Sciatic nerve (tissue), 2 donors: ENCODE measurements at places on chromosomes 3 and 15.
A peak's percentile ranks its signal among the peaks of the same experiment; 100 is the strongest.

- no peak for DNase-seq
Observed at GRCh38 chr15:86162172-86162591, 82.5 kb downstream of the AGBL1 start.

DNA sequence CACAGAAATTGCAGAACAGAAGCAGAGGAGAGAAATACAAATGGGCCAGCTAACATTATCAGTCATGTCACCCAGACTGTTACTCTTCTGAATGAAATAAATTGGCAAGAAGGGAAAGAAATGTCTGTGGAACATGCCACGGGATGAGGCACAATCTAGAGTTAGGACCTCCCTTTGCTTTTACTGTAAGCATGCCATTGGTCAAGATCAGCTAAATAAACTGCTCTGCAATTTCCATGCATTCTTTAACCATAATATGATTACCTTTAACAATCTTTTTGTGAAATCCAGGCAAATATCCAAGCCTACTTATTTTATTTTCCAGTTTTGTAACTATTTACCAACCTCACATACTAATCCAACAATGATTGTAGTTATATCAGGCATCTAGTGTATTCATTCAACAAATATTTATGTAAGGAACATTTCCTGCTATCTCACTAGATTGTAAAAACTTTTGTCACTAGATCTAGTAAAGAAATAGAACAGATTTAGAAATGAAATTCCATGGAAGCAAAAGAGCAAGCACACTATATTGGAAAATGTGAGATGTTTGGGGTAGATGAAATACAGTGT lies 383.4 kb downstream of the MECOM start:
- DNase-seq = no peak

DNA sequence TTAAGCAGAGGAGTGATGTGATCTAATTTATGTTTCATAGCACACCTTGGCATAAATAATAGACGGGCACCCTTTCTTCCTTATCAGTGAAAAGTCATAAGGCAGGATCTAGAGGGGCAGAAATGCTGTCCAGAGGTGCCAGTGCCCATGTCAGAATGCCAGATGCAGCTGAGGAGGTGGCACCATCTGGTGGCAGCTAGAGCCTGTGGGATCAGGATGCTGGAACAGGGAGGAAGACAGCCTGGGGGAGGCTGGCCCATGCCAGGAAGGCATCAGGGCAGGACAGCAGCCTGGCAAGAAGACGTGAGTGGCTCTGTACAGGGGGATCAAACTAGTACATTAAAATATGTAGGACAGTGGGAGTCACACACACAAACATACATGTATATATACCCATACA lies 16.5 kb downstream of the MYH15 start:
- DNase-seq = no peak

DNA sequence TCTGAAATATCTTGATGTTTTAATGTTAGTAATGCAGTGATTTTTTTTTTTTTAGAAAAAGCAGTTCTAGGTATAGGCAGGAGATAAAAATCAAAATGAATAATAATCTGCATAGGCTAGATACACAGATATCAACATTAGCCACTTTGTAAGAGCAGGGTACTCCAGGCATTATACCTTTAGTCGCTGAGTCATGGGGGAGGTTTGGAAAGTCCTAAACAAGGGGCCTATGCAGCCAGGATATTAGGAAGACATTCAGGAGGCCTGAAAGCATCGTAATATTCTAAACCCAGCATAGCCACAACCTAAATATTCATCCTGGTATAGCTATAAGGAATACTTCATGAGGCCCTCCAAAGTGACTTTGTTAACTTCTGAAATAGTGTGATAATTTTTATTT lies 258.1 kb upstream of the NECTIN3 start:
- no peak for DNase-seq

- no peak for DNase-seq
Observed at GRCh38 chr3:169295912-169296570, 367.5 kb downstream of the MECOM start.

DNA sequence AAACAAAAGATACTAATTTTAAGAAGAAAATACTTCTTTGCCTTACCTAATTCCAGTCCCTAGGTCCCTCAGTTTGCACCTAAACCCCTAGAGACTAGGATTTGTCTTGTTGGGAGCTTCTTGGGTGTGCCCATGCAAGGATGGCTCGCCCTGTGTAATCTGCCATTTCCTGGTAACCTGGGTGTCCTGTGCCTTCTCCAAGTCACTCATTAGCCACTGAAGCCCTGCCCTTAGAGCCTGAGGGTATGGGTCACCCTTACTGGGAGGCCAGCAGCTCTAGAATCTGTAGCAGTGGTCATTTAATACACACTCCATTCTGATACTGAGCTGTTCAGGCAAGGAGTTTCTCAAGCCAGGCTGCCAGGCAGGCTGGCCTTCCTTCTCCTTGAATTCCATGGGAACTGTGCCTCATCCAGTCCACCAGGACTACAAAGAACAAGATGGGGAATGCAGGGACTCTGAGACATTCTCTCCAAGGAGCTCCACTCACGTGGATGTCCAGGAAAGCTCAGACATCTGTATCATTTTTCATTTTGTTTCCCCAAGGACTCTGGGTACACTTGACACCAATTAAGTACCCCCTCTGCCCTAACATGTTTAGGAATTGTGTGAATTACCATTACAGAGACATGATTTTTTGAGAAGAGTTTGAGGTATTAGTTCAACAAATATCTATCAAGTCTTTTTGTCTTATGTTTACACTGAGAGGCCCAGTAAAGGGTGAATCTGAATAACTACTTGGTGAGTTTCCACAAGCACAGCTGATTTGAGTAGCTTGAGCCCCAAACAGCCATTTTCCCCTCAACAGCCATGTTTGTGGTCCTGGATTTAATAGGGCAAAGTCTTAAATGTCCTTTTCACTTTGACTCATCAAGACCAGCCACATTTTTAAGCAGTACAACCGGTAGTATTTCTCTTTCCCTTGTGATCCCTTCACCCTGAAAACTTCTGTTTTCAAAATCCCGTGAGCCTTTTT lies 52.6 kb downstream of the ARNT2 start:
- no peak for DNase-seq

- peak; percentile 55 for DNase-seq
Observed at GRCh38 chr3:197471221-197472010, 84.4 kb downstream of the BDH1 start.
